ENCODE measurements at places on chromosomes 5 and 9. TPM values are rescaled to one million over a fixed set of nuclear protein-coding genes. Genes with fewer than 3 reads are reported as not detected.

AK8 gene
- not detected for total RNA-seq

SLC34A3 gene
- total RNA-seq = not detected

TTC39B gene
- 20.3 TPM for total RNA-seq

IL3 gene
- total RNA-seq = 71.3 TPM

PCDHGA1 gene
- 0.09 TPM for total RNA-seq

Measured in activated CD4-positive, alpha-beta T cell treated with anti-CD3 and anti-CD28 coated beads, Interleukin-2, amount 10 ng/mL, durations not matched to agents 24 days and 14 days (primary cell).